Fibroblast of skin of left quadriceps (primary cell): ENCODE measurements at places on chromosomes 12 and 14.

GRCh38 chr14:73249564-73250316 lies 12.4 kb downstream of the PAPLN start:
- DNase-seq = no peak

- no peak for DNase-seq
Measured at GRCh38 chr12:105391231-105391630, 60.7 kb downstream of the C12orf75 start.

GRCh38 chr12:132199526-132200319 lies 55.5 kb downstream of the NOC4L start:
- DNase-seq = no peak

DNA sequence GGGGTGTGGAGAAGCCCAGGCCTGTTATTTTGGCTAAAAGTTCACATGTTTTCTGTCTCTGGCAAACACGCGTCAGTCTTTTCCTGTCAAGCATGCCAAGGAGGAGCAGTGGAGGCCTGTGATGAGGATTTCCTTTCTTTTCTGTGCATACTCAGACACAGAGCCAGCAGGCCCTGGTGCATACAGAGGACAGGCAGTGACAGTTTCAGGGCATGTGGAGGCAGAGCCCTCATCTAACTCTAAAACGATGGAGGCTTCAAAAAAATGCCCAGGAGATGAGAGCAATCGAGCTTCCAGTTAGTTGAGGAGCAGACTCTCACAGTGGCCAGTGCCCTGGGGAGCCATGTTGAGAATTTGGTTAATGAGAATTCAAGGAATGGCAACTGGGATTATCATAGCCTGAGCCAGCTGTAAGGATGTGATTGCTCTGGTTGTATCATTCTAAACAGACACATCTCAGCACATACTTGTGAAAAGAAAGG lies 66.5 kb downstream of the TRAFD1 start:
- no peak for DNase-seq
